ENCODE measurements at places on chromosomes 11 and 22.
A peak's percentile ranks its signal among the peaks of the same experiment; 100 is the strongest.

- DNase-seq = peak; percentile 60
These were observed 84.1 kb downstream of the LARGE2 start for GRCh38 chr11:46006418-46007070.

- no peak for DNase-seq
These were observed 26.8 kb downstream of the RNF141 start for GRCh38 chr11:10514202-10514601.

DNA sequence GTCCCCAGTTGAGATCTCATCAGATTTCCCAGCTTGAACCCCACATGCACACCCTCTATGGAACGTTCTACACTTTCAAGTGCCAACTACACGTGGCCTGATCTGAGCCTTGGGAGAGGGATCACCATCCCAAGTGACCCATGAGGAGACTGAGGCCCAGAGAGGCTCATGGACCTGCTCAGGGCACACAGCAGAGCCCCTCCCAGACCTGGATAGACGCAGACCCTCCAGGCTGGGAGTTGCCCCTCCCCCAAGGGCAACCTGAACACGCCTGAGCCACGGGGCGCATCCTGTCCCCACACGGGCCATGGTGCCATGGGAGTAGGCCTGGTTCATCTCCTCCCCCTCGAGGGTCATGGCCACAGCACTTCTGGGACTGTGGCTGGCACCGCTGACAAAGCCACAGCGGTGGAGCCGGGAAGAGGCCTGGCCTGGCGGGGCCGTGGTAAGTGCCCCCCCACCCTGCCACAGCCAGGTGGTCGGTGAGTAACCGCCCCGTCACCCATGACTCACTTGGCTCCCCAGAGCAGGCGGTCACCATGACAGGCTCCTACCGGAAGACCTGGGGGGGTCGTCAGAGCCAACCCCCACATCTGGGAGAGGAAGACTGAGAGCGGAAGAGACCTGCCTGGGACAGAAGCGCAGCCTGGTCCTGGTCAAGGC, 8.1 kb downstream of the WNT7B start:
- DNase-seq = no peak

GRCh38 chr11:31421820-31422219, 52.2 kb downstream of the DNAJC24 start:
- DNase-seq = no peak

DNA sequence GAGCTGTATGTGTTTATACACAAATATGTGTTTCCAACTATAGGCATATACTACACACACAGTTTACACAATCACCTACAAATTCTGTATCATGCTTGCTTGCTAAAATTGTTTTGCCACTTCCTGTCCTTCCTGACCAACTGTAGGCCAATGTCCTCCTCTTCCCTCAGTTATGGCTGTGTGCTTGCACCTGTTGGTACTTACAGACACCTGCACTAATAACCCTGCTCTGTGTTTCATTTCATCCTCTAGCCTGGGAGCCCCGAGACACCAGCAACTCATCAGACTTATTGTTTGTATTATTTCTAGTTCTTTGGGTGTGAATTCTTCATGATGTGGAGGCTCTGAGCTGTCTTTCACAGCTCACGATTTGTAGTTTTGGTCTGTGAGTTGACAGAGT, 1.8 kb upstream of the NCF4 start:
- DNase-seq = no peak

DNA sequence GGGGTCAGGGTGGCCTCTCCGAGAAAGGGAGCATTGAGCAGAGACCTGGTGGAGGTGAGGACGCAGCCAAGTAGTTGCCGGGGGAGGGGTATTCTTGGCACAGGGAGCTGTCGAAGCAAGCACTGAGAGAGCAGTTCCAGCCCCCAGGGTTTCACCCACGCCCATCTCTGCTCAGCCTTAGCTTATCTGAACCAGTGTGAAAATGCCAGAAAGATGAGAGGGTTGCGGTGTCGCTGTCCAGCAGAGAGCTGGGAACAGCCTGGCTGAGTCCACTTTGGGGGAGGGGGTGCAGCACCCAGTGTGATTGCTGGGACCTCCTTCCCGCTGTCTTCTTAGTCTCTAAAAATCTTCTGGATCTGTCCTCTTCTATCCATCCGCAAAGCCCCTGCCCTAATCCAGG, 123.3 kb upstream of the TBCEL start:
- DNase-seq = no peak

DNA sequence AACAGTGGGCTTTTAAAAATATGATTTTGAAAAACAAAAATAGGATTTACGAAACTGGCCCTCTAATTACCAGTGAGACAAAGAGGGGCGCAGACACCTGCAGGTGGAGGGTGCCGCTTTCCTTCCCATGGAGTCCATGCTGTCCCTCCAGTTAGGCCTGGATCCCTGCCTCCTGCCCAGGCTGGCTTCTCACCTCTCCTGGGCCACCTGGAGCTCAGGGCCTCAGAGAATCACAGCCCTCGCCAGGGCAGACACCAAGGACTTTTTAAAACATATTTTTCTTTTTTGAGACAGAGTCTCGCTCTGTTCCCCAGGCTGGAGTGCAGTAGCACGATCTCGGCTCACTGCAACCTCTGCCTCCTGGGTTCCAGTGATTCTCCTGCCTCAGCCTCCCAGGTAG, 1437.2 kb downstream of the TBC1D22A start:
- no peak for DNase-seq

DNA sequence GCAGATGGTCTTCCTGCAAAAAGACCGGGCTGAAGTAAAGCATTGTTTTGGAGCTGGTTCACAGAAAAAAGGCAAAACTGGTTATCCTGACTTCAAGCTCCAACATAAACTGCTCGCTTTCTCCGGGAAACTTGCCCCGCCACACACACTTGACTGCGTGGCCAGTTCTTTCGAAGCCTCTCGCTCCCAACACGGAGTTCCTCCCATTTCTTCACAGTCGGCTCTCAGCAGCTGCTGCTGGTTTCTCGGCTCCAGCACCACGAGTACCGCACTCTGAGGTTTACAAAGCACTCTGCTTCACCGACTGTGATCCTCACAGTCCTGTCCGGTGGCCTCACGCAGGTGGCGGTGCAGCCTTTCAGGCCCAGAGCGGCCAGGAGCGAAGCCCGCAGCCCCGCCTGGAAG, 264 bp downstream of the CHEK1 start:
- peak; percentile 83 for DNase-seq

GRCh38 chr11:130043575-130043974, 26.1 kb upstream of the APLP2 start:
- DNase-seq = no peak

DNA sequence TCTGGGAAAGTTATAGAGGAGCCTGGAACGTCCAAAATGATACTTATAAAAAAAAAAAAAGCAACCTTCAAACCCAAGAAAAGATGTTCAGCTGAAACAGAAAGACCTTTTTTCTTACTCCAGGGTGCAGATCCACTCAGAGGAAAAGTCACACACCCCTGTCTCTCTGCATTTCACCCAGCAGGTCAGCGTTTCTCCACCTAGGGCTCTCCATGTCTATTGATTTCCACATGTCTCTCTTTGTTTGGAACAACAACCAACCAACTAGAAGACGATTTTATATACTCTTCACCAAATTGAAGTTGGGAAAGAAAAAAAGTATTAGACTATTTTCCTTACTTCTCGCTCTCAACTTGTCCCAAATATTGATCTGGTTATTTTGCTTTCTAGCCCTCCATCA, 42.2 kb upstream of the BLID start:
- DNase-seq = peak; percentile 79

- no peak for DNase-seq
These were observed 346.0 kb upstream of the NCAM1 start for GRCh38 chr11:112615238-112615637.

- no peak for DNase-seq
These were observed 682.6 kb downstream of the KCNA4 start for GRCh38 chr11:29333993-29334775.

- DNase-seq = no peak
These were observed 61.9 kb upstream of the CYP2D6 start for GRCh38 chr22:42192547-42192946.

DNA sequence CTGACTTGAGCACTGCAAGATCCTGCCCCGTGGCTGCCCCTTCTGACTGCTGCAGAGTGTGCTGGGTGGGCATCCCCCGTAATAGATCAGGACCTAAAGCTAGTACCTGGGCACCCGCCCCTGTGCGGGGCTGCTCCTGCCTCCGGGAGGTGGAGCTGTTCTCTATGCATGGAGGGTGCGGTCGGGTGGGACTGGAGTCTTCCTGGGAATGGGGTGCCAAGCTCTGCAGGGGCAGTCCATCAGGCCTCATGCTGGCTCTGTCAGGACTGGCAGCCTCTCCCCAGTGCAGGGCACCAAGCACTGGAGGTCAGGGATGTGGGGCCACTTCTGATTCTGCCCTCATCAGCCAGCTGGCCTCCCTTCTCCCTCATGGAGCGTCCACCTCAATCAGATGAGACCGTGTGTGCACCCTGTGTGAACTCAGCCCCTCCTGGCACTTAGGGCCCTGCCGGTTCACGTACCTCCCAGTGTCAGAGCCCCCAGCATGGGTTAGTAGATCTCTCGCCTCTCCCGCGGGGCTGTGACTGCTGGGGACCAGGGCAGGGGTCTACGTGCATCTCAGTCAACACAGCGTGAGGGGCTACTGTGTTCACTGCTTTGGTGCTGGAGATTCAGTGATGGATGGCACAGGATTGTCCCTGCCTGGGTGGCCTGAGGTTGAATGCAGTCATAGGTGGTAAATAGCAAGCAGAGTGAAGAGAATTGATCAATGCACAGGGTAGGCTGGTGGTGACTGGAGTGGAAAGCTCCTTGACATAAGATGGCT, 30.8 kb downstream of the MPPED1 start:
- DNase-seq = no peak

DNA sequence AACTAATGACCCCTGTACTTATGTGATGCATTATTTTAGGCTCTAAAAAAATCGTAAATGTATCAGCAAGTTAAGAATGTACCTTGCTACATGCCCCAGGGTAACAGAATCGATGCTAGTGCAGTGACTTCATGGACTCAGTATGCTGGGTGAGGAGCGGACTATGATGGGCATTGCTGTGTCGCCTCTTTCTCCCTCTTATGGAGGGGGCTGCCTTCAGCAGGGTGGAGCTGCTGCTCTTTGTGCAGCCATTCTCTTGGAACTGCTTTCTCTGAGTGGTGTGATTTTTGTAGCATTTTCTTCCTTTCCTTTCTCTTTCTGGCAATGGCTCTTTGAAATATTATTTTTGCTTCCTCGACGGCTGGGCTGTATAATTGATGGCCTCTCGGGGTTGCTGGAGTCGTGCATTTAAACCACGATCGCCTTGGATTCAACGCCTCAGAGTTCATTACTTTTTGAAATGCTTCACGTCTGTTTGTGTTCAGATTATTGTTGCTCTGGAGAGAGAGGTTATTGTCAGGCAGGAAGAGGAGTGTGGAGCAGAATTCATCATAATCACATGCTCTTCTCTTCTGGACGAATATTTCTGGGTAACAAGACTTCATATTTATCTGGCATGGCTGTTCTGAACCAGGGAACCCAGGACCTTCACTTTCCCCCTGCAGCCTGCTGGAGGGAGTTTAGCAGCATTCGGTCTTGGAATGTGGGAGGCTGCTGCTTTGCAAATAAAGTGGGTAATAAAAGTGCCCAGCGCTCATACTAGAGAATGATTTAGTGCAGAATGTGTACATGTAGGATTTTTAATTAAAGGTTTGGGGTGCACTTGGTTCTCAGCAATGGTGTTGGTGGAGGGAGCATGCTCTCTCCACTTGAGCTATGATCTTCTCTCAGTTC, 804.2 kb downstream of the NTM start:
- no peak for DNase-seq

DNA sequence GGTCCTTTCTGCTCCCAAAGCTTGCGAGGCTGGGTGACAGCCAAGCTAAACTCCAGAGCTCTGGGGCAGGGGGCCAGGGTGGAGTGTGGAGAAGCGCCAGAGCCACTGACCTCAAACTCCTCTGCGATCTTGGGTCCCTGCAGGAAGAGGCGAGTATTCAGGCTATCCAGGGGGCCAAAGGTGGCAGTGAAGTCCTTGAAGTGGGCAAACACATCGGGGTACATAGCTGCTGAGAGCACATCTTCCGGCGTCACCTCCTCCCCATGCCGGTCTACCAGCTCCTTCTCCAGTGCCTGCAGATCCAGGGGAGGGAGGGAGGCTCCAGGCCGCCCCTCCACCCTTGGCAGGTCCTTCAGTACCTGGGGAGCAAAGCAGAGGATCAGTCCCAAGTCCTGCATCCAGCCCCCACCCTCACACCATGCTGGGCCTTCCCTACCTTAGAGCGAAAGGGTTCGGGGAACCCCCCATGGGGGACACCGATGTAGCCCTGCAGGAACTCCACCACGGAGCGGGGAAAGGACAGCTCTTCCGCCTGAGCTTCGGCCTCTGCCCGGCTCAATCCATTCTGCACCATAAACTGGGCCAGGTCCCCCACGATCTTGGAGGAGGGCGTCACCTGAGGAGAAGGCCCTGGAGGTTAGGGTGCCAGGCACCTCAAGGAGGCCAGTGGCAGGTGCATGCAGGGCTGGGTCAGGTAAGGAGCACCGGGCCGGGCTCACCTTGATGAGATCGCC, 6.4 kb downstream of the RCE1 start:
- no peak for DNase-seq

- no peak for DNase-seq
These were observed 42.9 kb downstream of the MRTFA start for GRCh38 chr22:40593460-40594273.

- no peak for DNase-seq
These were observed at the start of gene DESI1 for GRCh38 chr22:41620589-41621098. DESI1 (minus strand) TSS chr22:41621043; CDS start chr22:41620839, 204 bp downstream.

DNA sequence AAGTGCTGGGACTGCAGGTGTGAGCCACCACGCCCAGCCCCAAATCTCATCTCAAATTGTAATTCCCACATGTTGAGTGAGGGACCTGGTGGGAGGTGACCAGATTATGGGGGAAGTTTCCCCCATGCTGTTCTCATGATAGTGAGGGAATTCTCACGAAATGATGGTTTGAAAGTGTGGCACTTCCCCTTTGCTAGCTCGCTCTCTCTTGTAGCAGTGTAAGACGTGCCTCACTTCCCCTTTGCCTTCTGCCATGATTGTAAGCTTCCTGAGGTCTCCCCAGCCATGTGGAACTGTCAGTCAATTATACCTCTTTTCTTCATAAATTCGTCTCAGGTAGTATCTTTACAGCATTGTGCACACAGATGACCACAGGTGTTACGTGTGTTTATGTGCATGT, 357.8 kb downstream of the CADM1 start:
- DNase-seq = no peak

GRCh38 chr22:28120691-28121592, 201.9 kb upstream of the PITPNB start:
- peak; percentile 4 for DNase-seq

DNA sequence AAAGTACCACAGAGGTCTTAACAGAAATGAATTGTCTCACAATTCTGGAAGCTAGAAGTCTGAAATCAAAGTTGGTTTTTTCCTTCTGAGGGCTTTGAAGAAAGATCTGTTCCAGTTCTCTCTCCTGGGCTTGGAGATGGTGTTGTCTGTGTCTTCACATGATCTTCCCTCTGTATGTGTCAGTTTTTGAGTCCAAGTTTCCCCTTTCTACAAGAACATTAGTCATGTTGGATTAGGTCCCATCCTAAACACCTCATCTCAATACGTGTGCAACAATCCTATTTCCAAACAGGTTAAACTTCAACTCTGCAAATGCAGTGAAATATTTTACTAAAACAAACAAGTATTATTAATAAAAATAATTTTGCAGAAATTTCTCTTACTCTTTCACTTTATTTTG, 3.1 kb upstream of the PTS start:
- DNase-seq = no peak

GRCh38 chr22:47030881-47031627, 268.6 kb downstream of the TBC1D22A start:
- no peak for DNase-seq

GRCh38 chr11:71485466-71485865, 32.5 kb downstream of the NADSYN1 start:
- DNase-seq = no peak

- DNase-seq = no peak
These were observed 566.2 kb downstream of the TMEM135 start for GRCh38 chr11:87603887-87604286.

Data from DMS79 treated with DMSO at 0.1 percent for 48 hours (cell line).